HFFc6 (cell line): ENCODE measurements at places on chromosomes 7 and 10.

- DNase-seq = no peak
Measured at GRCh38 chr10:10796774-10797415, 220.8 kb upstream of the CELF2 start.

GRCh38 chr10:127243490-127244272 is 47.3 kb upstream of the INSYN2A start:
- peak; percentile 11 for DNase-seq

GRCh38 chr7:21054427-21055112 is 267.9 kb upstream of the SP8 start:
- no peak for DNase-seq

DNA sequence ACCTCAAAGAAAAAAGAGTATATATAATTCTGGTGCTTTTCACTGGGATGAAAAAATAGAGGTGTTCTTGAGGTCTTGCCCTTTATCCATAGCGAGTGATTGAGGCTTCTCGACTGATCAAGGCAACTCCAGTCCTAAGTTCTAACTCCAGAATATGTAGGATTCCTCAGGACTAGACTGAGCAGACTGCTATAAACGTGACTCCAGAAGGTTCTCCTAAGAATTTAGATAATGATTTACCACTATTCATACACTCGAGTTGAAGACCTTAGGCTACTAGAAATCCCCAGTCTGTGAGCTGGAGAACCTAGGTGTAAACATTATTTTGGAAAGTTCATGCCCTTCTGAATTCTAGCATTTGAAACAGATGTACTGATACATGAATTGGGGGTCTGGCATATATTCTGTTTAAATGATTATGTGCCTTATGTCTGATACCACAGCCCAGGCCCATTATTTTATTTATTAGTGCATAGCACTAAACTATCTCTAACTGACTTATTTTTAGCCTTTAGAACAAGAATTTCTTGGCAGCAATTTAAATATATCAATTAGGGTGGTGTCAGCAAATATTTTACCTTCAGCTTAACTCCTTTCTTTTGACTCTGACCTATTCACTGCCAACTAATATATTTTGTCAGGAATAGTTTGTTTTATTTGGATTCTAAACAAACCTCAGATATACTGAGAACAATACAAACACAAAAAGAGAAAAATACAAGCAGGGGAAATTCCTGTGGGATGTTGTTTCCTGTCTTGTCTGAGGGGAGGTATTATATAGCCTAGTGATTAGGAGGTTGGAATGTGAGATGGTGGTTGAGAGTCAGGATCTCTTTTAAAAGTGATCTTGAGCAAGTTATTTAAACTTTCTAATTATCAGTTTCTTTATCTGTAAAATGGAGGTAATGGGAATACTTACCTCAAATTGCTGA is 75.8 kb downstream of the PODXL start:
- DNase-seq = peak; percentile 30

- no peak for DNase-seq
Measured at GRCh38 chr7:75953431-75953830, 38.5 kb downstream of the POR start.

GRCh38 chr10:126561294-126561920 is 109.1 kb downstream of the C10orf90 start:
- no peak for DNase-seq
